Suppressor macrophage treated with lipopolysaccharide for 4 hours (primary cell): ENCODE measurements at places on chromosomes 12 and 14.
A peak's percentile ranks its signal among the peaks of the same experiment; 100 is the strongest.

DNA sequence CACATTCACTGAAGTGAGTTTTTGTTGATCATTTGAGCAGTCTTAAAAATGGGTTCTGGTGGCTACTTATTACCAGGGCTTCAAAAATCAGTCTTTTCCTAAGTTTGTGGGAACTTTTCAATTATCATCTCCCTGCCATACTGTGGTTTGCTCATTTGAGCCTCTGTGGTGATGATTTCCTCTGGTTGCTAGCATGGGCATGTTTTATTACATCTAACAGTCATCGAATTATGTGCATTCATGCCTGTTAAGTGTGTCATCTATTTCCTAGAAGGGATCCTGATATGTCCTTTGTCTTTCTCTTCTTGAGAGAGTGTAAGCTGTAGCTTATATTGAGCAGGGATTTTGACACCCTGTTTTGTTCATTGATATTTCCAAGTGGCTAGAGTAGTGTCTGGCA lies 116.8 kb downstream of the WIF1 start:
- no peak for DNase-seq

DNA sequence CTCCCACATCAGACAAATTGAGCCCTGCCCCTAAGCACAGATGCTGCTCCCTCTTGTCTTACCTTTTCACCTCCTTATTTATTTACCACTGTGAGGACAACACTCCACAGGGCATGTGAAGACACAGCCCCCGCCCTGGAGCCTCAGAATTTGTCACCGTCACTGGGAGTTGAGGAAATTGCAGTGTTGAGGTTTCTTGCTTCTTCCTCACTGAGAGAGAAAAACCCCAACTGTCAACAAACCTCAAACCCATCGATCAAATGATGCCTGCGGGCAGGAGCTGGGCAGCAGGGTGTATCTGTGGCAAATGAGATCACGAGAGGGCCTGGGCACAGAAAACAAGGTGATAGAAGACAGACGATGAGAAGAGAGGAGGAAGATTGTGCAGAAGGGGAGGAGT lies 30.5 kb upstream of the PLEKHG3 start:
- DNase-seq, result peak; percentile 45

- no peak for DNase-seq
Observed at GRCh38 chr12:49762468-49762847, 21.1 kb downstream of the TMBIM6 start.

DNA sequence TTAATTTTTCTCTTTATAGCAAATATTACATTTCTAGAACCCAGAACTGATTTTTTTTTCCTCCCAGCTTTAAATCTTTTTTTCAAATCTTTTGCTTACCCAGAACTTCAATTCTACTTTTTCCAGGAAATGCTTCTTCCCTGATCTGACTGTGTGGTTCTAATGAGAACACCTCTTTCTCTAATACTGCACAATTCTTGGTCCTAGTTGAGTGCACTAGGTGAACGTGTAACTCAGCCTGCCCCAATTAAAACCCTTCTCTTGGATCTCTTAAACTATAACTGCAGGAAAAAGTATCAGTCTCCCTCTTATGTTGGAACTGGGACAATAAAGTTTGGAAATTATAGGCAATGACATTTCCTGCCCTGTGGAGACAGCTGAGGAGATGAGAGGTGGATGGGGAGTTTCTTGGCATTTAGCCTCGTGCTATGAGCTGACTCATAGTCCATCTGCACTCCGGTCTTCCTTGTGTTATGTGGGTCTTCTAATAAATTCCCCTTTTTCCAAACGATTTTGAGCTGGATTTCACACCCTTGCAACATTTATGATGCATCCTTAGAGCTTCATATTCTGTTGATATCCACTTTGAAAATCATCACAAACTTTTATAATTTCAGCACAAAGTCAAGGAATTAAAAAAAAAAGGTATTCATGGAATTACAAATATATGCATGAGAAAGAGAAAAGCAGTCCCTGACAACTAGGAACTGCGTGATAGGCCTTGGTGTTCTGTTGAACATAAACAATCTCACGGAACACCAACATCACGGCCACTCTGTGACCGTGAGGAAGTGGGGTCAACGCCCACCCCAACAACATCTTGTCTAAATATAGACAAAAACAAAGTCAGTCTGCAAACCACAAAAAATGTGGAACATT lies 52.4 kb downstream of the BRMS1L start:
- DNase-seq, result peak; percentile 81

DNA sequence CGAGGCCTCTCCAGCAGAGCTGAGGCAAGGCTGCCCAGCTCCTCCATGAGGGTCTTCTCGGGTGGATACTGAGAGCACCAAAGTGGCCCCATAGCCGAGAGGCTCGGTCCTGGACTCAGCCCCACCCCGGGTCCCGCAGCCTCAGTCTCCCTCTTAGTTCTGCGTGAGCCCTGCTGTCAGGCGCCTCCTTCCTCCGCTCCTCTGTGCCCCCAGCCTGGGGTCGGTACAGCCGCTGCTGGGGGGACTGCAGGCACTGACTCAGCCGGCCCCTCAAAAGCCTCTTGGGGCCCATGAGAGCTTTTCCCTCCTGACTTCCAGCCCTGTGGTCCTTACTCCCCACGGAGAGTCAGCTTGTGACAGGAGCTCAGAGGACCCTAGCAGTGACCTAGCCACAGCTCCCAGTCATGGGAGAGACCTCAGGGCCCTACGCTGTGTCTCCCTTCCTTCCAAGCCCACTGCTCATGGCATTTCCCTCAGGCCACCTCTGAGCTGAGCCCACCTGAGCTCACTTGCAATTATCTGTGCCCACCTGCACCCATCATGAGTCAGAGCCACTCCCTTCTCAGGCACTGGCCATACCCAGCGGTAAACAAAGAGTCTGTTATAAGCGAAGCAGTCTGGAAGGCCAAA lies 295.0 kb upstream of the RTL1 start:
- DNase-seq, result no peak

- peak; percentile 61 for DNase-seq
Observed at GRCh38 chr12:124928095-124928911, 13.9 kb upstream of the UBC start.

DNA sequence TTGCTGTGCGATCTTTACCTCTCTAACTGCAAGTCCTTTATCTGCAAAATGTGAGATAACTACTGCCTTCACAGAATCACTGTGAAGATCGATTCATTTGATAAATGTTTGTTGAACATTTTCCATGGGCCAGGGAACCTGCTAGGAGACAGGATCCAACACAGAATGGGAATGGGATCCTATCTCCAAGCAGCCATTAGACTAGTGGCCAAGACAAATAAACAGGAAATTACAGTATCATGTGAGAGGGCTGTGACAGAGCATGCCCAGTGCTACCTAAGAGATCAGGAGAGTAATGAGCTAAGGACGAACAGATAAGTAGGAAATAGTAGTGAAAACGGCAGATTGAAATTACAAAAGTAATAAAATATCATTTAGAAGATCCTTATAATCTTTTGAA lies 105.7 kb downstream of the GRIN2B start:
- DNase-seq, result no peak

- DNase-seq, result no peak
Observed at GRCh38 chr12:13147688-13148484, 44.4 kb upstream of the GSG1 start.

DNA sequence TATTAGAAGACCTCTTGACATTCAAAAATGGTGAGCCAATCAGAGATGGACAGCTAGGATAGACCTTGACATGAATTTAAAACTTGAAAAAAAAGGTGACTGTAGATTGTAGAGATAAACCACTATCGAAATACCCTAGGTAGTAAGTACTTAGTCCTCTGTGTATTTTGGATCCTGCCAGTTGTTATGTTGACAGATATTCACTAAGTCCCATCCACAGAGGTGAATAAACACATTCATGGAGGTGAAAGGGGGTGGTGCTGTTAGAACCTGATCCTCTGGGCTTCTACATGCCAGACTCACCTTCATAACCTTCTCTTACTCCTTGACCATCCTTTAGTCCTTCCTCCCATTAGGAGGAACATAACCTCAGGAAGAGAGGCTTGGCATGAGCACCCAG lies 72.3 kb downstream of the OTX2 start:
- no peak for DNase-seq

DNA sequence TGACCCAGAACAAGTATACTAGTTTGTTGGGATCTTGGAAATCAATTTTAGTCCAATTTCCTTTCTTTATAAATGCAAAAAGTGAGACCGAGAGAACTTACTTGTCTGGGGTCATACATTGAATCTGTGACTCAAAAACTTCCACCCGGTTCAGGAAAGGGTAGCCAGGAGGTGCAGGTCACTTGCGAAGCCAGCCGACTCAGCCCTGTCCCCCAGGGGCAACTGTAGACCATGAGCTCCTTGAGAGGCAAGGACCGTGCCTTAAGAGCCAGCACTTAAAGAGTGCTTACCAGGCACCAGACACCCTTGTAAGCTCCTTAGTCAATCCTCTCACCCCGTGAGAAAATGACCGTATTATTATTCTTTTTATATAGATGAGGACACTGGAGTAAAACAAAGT lies 505 bp upstream of the BCDIN3D start:
- no peak for DNase-seq

DNA sequence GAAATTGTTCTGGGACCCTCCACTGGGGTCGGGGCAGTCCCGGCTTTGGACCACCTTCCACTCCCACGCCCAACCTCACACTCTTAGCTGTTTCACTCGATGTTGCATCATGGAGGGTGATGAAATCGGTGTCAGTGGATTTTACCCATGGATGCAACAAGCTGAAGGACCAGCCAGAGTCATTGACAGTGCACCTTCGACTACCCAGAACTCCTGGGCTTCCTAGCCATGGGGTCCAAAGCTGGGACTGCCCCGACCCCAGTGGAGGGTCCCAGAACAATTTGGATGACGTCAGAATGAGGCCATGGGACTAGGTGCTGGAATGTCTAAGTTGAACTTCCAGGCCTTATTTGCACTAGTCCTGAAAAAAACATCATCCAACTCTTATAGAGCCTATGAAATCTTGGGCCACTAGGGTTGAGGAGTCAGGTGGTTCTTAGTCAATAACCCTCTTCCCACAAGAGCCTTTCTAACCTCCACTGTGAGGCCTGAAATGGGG lies 882 bp upstream of the IL23A start:
- DNase-seq, result peak; percentile 83

GRCh38 chr14:63656194-63656593 lies 14.5 kb upstream of the WDR89 start:
- DNase-seq, result peak; percentile 68

- no peak for DNase-seq
Observed at GRCh38 chr12:52171950-52172512, 19.8 kb downstream of the KRT80 start.

DNA sequence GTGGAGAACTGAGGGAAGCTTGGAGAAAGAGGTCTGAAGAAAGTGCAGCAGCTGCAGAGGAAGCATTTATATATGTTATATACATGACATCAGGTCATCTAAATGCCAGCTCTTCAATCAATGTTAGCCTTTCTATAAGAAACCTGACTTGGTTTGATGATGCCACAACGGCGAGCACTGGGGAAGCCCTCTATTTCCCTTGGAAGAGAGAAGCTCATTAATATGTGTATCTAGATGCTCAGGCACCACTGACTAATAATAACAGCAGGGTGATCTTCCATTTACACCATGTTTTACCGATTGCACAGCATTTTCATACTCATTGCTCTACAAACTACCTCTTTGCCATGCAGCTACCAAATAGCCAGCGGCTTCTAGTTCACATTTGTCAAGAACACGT lies 811 bp downstream of the ACYP1 start:
- DNase-seq, result no peak

- DNase-seq, result peak; percentile 91
Observed at GRCh38 chr12:57744194-57744776, 554 bp upstream of the TSPAN31 start.

DNA sequence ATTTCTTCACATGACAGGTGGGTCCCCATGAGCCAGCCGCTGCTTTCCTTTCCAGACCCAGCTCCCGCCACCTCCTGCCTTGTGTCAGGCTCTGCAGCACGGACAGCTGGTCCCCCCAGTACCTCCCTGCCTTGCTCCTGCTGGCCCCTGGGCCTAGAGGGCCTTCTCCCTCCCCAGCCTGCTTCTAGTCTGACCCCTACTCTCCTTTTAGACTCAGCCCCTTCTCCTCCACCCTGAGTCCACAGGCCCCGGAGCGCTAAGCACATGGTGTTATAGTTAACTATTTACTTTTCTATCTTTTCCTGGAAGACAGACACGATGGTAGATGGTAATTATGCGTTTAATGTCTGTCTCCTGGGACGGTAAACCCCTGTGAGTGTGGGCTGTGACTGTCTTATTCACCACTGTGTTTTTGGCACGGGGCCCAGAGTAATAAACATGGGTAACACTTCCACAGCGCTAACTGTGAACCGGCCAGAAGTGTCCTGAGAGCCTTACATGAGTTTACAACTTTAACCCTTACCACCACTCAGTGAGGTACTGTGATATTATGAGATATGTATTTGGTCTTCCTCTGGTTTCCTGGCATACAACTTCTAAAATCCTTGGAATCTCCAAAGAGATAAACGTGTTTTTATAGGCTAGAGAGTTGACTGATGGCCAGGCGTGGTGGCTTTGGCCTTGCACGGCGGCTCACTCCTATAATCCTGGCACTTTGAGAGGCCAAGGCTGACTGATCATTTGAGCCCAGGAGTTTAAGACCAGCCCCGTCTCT lies 41.2 kb downstream of the DGLUCY start:
- peak; percentile 5 for DNase-seq

DNA sequence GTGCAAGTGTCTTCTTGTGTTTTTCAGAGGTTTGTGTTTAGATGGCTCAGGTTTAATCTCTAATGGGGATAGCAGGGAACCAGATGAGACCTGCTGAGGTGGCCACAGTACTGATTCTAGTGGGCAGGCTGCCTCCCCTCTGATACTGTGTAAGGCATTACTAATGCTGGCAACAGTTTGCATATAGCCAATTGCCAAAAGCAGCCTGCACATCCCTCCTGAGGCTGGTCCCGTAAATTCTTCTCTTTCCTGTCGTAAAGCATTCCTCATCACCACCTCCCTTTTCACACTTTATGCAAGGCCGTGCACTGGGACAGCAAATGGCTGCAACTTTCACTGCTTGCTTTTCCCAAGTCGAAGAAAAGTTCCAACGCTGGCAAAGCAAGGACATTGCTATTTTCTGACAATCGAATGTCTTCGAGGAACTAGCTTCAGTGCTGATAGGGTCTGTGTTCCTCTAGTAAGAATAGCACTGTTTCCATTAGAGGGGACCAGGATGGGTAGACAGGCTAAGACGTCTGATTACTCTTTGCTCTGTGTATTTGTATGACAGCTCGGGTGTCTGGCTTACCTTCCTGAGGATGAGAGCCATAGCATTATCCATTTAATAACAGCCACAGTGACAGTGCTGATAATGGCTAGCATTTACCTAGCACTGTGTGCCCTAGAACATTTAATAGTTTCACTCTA lies 178.2 kb upstream of the HIF1A start:
- no peak for DNase-seq

DNA sequence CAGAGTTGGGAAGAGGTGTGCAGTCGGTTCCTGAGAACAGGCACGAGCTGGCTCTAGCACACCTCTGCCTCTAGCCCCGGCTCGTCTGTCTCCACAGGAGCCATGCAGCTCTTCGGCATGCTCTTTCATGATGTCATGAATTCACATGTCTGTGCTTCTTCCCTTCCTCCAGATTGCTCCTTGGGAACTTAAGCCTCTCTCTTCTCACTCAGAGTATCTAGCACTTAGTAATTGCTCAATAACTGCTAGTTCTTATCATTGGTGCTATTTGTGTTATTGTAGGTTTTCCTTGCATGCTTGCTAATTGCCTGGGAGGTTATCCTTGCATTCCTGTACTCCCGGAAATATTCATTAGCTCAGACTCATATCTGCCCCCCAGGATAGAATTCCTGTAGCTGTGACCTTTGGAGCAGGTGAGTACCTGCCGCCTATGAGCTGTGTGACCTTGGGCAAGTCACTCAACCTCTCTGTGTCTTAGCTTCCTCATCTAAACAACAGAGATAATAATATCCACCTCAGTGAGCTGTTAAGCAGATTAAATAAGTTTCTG lies 19.5 kb downstream of the FAM181A start:
- DNase-seq, result no peak
